ENCODE measurements at places on chromosomes 12 and 14. TPM values are rescaled to one million over a fixed set of nuclear protein-coding genes. Genes with fewer than 3 reads are reported as not detected.

DNA sequence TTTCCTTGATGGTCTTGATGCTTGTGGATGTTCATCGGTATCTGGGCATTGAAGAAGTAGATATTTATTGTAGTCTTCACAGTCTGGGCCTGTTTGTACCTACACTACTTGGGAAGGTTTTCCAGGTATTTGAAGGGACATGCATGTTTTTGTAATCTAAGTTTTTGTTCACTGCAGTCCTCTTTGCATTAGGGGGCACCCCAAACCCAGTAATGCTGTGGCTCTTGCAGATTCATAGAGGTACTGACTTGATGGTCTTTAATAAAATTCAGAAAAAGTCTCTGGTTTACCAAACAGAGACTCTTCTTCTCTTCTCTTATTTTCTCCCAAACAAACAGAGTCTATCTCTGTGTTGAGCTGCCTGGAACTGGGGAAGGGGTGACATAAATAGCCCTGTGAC is 150.9 kb upstream of the SLC16A7 start:
- no peaks in the 10 kb centered on the region for H3K36me3 ChIP-seq
- H3K27me3 ChIP-seq = no peaks in the 10 kb centered on the region
- DNase-seq = no peak
- H3K27ac ChIP-seq = no peak overlapping the region
- no peaks in the 10 kb centered on the region for H3K4me1 ChIP-seq

DNA sequence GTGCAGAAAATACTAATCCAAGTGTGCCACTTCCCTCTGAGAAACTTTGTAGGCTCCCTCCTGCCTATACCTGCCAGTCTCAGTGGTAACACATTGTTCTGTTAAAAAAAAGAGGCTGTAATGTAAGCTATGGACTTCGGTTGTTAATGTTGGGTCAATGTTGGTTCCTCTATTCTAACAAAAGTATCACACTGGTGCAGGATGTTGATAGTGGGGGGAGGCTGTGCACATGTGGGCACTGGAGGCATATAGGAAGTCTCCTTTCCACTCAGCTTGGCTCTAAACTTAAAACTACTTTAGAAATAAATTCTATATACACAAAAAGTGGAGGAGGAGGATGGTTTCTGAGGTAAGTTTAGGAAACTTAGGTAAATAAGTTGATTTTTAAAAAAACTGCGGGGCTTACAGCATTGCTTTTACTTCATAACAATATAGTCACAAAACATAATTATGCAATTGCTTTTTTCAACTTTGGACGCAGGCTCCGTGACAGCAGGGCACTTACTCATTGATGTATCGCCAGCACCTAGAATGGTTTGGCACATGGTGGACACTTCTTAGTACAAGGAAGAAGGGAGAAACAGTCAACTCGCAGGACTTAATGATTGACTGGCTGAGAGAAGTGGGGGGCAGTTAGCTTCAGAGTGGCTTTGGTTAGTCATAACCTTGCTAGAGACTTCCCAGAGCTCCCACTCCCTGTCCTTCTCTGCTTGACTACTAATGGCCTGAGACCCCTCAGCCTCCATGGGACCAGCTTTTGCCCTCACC is 7.9 kb upstream of the NYNRIN start:
- no peaks in the 10 kb centered on the region for H3K36me3 ChIP-seq
- H3K27me3 ChIP-seq = no peaks in the 10 kb centered on the region
- no peak overlapping the region for H3K4me3 ChIP-seq
- H3K27ac ChIP-seq = no peak overlapping the region
- H3K4me1 ChIP-seq = no peaks in the 10 kb centered on the region
- DNase-seq = no peak

GRCh38 chr12:104636496-104636895 is 179.7 kb downstream of the CHST11 start:
- no peaks in the 10 kb centered on the region for H3K27me3 ChIP-seq
- no peak overlapping the region for H3K27ac ChIP-seq
- peaks cover 2% of the 10 kb centered on the region for H3K36me3 ChIP-seq
- no peak overlapping the region for H3K4me3 ChIP-seq
- no peak for DNase-seq

- H3K36me3 ChIP-seq = peaks cover 14% of the 10 kb centered on the region
- H3K27me3 ChIP-seq = no peaks in the 10 kb centered on the region
- H3K4me3 ChIP-seq = no peak overlapping the region
- no peak for DNase-seq
- H3K27ac ChIP-seq = no peak overlapping the region
These were observed 12.3 kb downstream of the ABCD4 start for GRCh38 chr14:74290415-74290814.

- no peaks in the 10 kb centered on the region for H3K36me3 ChIP-seq
- no peaks in the 10 kb centered on the region for H3K27me3 ChIP-seq
- DNase-seq = no peak
- no peaks in the 10 kb centered on the region for H3K4me1 ChIP-seq
- H3K4me3 ChIP-seq = peak overlapping the region; percentile 62
- H3K27ac ChIP-seq = peak overlapping the region; percentile 34
These were observed 70.0 kb upstream of the VPS33A start for GRCh38 chr12:122336015-122336946.

DNA sequence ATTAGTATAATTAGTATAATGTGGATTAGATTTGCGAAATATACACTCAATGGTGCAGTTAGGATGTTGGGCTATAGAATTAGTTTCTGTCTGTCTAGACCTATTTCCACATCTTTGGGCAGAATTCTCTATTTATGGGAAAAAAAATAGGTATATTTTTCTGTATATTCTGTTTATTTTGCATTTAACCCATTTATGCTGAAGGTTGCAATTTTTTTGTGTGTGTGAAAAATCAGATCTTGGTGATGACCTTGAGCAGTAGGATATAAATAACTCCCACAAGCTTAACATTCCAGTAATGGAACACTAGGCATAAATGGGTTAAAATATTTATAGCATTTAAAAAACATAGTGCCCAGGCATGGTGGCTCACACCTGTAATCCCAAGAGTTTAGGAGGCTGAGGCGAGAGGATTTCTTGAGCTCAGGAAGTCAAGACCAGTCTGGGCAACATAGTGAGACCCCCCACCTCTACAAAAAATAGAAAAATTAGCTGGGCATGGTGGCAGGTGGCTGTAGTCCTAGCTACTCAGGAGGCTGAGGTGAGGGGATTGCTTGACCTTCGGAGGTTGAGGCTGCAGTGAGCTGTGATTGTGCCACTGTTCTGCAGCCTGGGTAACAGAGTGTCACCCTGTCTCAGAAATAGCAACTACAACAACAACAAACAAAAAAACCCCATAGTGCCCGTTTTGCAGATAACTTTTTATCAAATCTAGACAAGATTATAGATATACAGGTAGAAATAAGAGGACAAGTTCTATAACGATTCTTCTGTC is 9.3 kb downstream of the BRMS1L start:
- no peaks in the 10 kb centered on the region for H3K27me3 ChIP-seq
- no peak overlapping the region for H3K27ac ChIP-seq
- H3K4me3 ChIP-seq = no peak overlapping the region
- no peaks in the 10 kb centered on the region for H3K4me1 ChIP-seq

CPNE8 gene
- total RNA-seq = 18.8 TPM

DNA sequence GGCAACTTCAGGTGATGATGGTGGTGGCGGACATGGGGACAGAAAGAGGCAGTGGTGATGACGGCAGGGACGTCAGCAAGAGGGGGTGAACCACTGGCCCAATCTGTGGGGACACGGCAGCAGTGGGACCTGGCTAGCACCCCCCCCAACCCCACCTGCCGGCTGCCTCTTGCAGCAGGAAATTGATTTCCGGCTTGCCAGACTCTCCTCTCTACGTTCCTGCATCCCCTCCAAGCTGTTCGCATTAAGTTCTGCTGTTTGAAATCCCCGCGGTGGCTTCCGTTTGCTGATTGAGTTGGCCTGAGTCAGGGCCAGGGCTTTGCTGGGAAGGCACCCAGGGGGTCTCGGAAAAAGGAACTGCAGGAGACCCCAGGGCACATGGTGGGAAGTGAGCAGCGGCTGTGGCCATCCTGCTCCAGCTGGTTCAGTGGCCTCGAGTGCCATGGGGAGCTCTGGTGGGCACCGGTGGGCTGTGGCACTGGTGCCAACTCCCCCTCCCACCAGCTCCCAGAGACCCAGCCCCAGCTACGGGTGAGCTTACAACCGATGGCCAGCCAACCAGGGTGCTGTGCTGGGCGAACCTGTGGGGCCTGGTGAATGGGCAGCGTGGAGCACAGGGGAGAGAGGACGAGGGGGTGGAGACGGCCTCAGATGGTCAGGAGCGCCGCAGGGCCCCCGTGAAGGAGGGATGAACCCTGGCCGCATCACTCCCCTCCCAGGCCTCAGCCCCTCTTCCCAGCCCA is 14.6 kb upstream of the NUDT14 start:
- H3K27ac ChIP-seq = no peak overlapping the region
- H3K4me1 ChIP-seq = peaks cover 10% of the 10 kb centered on the region
- DNase-seq = no peak
- H3K27me3 ChIP-seq = peaks cover 13% of the 10 kb centered on the region
- no peak overlapping the region for H3K4me3 ChIP-seq
- H3K36me3 ChIP-seq = no peaks in the 10 kb centered on the region

DNA sequence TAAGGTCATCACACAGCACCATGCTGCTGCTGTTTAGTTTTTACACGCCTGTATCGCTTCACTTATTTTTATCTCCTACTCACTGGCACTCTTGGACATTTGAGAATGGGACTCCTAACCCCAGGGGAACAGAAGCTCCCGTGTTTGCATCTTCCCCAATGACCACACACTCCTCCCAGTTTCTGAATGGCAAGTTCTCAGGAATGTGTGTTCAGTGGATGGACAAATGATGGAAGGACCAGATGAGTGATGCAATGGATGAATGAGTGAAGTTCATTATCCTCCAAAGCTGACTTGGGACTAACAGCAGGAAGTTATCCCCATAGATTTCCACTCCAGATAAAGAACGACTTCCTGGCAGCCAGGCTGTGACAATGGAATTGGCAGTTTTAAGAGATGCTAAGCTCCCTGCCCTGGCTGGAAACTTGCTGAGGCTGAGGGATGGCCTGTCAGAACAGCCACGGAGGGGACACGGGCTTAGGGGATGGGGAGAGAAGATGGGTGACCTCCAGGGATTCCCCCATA is 231.5 kb downstream of the SLC15A4 start:
- no peaks in the 10 kb centered on the region for H3K4me1 ChIP-seq
- no peaks in the 10 kb centered on the region for H3K36me3 ChIP-seq
- no peak overlapping the region for H3K4me3 ChIP-seq
- no peak overlapping the region for H3K27ac ChIP-seq
- H3K27me3 ChIP-seq = no peaks in the 10 kb centered on the region

ART4 gene
- total RNA-seq = not detected

GRCh38 chr12:124757329-124757728 is 106.3 kb downstream of the SCARB1 start:
- no peaks in the 10 kb centered on the region for H3K27me3 ChIP-seq
- H3K4me3 ChIP-seq = no peak overlapping the region
- DNase-seq = no peak
- H3K36me3 ChIP-seq = no peaks in the 10 kb centered on the region

Measured in GM12878 (cell line).